ENCODE measurements at places on chromosomes 1 and 21.

DNA sequence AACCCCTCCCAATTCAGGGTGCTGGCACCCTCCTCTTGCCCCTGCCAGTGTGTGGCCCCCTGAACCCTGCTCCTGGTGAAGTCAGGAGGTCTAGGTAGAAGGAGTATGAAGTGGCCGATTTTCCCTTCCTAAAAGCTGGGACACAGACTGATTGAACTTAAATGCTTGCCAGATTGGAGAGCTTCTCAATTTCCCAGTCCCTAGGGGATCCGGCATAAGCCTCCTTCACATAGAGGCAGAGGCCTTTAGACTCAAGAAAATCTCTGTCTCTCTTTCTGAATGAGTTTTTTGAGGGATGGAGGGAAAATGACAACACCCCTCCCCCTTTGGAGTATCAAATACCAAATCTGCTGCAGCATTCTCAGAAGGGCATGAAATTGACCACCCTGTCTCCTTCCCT lies 51.5 kb downstream of the SYT2 start:
- no peak for DNase-seq

DNA sequence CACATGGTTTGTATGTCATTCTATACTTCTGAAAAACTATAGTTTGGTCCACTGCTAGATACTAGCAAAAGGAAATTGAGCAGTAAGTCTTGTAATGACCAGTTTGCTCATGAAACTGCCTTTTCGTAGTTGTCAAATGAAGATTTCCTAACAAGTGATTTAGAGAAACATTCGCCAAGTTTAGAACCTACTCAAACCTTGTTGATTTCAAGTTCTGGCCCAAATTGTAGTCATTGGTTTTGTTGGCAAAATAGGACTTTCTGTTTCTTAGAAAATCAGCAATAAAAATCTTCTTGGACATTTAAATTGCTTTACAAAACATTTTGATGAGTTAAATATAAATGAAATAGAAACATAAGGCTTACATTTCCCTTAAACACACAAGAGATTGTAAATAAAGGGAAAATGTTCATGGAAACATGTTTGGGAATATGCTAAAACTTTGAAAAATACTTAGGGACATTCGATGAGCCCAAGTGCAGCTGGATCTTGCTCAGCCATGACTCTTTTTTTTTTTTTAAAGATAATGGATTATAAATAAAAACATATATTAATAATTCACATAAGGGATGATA lies 178.5 kb upstream of the LYPLAL1 start:
- DNase-seq, result no peak

GRCh38 chr1:45983967-45984366 lies 148.5 kb downstream of the PIK3R3 start:
- DNase-seq, result no peak

- DNase-seq, result no peak
These were observed 21.8 kb downstream of the CRYZL1 start for GRCh38 chr21:33619726-33620125.

GRCh38 chr1:2195785-2196184 lies 1.2 kb upstream of the FAAP20 start:
- no peak for DNase-seq

DNA sequence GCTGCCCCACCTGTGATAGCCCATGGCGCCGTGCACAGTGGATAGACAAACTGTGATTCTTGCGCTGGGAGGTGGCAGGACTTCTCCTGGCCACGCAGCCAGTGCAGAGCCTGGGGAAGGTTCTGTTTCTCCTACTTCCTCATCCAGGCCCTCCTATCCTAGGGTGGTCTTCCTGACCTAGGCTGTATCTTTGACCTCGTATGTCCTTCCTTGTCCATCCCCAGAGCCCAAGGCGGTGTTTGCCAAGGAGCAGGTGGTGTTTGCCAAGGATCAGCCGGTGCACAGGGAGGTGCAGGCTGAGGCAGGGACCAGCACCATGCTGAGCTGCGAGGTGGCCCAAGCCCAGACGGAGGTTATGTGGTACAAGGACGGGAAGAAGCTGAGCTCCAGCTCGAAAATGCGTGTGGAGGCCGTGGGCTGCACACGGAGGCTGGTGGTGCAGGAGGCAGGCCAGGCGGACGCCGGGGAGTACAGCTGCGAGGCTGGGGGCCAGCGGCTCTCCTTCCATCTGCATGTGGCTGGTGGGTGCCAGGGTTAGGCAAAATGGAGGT lies 63.9 kb downstream of the OBSCN start:
- no peak for DNase-seq

- no peak for DNase-seq
These were observed 276.4 kb upstream of the PRMT6 start for GRCh38 chr1:106780066-106780465.

GRCh38 chr1:178501705-178502329 lies 5.1 kb upstream of the CLEC20A start:
- DNase-seq, result peak; percentile 22

- DNase-seq, result no peak
These were observed 191.1 kb downstream of the TTLL7 start for GRCh38 chr1:83807821-83808220.

DNA sequence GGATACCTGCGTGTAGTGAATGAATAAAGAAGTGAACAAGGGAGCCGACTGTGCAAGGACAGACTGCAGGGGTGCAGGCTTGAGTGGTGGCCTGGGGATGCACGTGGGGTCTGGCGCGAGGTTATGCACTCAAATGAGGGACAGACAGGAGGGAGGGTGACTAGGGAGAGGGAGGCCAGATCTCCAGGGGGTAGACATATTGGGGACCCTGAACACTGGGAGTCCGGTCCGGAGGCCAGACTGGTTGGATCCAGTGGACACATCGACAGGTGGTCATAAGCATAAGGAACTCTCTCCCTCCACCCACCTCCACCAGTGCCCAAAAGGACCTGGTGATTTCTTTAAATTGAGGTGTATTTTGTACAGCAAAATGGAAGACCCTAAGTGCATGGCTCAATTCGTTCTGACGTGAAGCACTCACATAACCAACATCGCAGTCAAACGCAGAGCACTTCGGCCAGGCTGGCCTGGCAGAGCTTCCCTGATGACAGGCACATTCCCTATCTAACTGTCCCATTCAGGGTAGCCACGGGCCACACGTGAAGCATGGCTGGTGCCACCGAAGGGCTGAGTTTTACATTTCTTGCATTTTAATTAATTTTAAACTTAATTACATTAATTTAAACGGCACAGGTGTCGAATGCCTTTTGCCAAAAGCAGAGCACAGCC lies 14.0 kb downstream of the WNT3A start:
- no peak for DNase-seq

- no peak for DNase-seq
These were observed 77.7 kb upstream of the GADD45A start for GRCh38 chr1:67607286-67607685.

DNA sequence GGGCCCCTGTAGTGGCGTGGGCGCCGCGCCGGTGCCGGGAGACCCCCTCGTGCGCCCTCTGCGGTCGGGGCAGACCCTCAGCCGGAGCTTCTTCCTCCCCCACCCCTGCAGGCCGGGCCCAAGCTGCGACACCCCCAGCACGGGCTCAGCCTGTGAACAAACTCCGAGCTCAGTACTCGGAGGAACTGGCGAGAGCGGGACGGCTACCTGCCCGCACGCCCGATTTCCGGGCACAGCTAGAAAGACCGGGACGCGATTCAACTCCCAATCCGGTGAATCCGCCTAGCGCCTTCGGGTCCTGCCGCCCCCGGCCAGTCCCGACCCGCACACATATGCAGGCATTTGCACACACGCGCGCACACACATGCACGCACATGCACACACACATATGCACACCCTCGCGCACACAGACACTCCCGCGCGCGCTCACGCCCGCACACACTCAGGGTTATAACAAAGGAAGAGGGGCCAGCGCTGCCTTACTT lies 580 bp upstream of the BLACAT1 start:
- no peak for DNase-seq

- DNase-seq, result no peak
These were observed 75.0 kb upstream of the PKN2 start for GRCh38 chr1:88609051-88609450.

DNA sequence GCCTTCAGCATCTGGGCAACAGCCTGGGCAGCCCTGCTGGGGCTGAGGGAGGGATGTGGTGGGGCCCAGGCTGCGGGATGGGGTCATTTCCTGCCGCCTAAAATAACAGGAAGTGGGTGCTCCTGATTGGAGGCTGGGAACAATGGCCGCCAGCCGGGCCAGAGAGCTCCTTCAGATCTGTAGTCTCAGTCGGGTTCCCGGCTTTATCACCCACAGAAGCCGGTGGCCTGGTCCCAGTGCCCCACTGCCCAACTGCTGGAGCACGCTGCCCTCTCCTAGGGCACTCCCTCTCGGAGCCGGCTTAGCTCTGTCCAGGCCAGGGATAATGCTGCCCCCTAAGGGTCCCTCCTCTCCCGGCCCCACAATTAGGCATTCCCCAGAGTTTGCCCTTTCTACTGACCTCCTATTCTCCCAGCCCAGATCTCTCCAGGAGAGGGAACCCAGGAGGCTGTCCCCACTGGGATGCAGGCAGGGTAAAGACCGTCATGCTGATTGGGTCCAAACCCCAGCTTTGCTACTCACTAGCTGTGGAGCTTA lies 5.1 kb downstream of the MAP7D1 start:
- DNase-seq, result peak; percentile 66

DNA sequence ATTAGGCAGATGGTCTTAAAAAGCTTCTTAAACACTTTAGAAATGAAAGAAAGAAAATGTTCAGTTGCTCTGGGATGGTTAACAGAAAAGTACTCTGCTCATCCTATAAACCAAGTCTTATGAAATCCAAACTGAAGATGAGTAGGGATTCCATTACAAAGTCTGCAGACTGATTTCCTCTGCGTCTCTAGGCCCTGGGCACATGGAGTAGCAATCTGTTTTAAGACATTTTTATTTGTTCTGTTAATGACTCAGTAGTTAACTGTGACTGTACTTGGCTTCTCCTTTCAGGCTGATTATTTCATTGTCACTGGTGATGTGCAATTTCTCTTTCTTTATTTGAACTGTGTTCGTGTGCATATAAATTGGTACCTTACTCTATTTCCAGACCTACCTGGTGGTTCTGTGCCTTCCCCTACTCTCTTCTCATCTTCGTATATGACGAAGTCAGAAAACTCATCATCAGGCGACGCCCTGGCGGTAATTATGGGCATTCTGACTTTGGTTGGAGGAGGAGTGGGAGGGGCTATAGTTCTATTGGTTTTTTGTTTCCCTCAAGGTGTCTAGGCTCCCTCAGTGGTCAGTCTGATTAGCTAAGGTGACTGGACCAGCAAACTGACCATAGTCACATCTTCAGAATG lies 30.6 kb downstream of the ATP1A1 start:
- DNase-seq, result no peak

GRCh38 chr21:38486706-38487105 lies 11.6 kb downstream of the ERG start:
- DNase-seq, result no peak

GRCh38 chr21:37771181-37771580 lies 145.1 kb downstream of the KCNJ6 start:
- no peak for DNase-seq

GRCh38 chr1:179080866-179081686 lies 794 bp upstream of the TOR3A start:
- DNase-seq, result peak; percentile 11

DNA sequence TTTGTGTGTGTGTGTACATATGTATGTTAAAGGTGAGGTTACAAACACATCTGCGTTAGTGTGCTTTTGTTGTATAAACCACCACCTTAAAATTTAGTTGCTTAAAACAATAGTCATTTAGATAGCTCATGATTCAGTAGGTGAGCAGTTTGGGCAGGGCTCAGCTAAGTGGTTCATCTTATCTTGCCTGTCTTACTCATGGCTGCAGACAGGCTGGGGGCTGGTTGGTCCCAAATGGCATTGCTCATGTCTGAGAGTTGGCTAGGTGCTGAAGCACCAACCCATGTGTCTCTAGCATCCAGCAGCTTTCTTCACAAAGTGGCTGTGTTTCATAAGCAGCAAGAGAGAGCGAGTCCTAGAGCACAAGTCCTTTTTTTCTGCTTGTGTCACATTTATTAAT lies 91.4 kb downstream of the MACF1 start:
- no peak for DNase-seq

DNA sequence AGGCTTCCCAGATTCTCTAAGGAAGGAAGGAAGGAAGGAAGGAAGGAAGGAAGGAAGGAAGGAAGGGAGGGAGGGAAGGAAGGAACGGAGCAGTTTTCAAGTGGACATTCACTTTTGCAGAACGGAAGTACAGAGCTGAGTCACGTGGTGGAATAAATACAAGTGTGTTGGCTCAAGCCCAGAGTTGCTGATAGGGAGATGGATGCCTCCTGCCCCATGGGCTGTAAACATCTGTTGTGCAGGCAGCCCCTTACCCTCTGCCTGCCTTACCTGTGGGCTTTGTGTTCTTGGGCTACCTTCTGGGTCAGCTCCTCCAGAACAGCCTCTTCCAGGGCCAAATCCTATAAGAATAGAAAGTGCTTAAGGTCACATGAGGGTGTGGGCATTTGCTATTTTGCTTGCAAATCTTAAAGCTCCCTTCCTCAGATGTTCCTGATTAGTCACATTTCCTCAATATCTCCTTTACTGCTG lies 121.7 kb downstream of the SMYD2 start:
- DNase-seq, result no peak

GRCh38 chr1:186149591-186149990 lies 225.5 kb downstream of the TPR start:
- no peak for DNase-seq

- DNase-seq, result no peak
These were observed 237.9 kb downstream of the FOXD2 start for GRCh38 chr1:47675721-47676120.

- DNase-seq, result no peak
These were observed 9.3 kb downstream of the SLAMF7 start for GRCh38 chr1:160748181-160748877.

GRCh38 chr1:37647281-37647680 lies 12.6 kb upstream of the RSPO1 start:
- no peak for DNase-seq

GRCh38 chr1:191546803-191547202 lies 611.5 kb upstream of the RGS18 start:
- DNase-seq, result no peak

DNA sequence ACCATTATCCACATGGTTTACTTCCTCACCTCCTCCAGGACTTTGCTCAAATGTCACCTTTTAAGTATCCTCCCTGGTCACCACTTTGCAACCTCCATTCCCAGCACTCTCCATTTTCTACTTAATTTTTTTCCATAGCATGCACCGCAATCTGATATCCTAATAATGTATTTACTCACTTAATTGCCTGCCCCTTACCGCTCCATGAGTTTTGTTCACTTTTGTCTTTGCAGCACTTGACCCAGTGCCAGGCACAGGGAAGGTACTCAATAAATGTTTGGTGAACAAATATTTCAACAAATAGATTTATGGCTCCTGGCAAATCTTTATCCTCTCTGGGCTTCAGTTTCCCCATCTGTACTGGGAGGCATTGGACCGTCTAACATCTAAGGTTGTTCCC lies 53.6 kb downstream of the UBE2T start:
- no peak for DNase-seq
